ENCODE measurements at places on chromosomes 11 and 22.
A peak's percentile ranks its signal among the peaks of the same experiment; 100 is the strongest.

- no peak for DNase-seq
These were observed 63.2 kb upstream of the EED start for GRCh38 chr11:86181379-86181778.

DNA sequence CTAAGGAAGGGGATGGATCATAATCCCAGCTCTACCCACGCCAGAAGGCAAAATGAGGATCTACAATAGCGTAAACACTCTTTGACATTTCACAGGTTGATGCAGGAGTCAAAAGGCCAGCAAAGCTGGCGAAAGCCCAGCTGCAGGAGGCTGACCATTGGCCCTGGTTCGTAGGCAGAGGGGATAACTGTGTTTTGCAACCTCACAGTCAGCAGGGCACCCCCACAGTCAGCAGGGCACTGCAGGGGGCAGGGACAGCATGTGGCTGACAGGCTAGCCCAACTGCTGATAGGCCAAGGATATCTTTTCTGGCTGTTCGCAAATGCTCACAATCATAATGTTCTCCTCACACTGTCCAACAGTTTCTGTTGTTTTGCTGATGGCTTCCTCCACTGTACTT lies 372.7 kb downstream of the BUD13 start:
- DNase-seq: no peak

GRCh38 chr11:96188243-96189006 lies 154.6 kb downstream of the MAML2 start:
- DNase-seq: no peak

DNA sequence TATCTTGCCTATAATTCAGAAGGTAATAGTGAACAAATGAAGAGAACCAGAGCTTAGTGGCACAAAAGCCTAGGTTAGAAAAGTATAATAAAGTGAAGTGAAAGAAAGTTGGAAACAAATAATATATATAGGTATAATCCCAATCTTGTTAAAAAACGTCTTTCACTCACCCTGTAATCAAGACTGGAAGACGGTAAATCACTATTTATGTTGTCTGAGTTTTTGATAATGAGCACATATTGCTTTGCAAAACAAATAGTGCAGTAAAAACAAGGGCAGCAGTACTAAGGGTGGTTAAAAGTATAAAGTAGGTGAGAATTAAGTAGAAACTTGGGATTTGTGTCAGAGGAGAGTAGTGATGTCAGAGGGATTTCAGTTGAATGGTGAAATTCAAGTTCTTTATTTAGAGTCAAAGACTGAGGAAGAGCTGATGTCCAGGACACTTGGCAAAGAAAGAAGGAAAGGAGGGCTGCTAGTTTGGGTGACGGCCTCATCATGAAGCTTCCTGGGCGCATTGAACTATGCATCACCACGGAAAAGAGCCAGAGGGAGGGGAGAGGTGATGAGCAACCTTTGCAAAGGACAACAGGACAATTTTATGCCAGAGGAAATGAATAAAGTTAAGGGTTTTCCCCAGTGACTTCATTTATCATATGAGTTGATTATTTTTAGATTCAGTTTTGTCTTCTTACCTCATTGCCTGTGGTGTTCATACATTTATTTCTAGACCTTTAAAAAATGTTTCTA lies 11.4 kb downstream of the NCAM1 start:
- no peak for DNase-seq

- DNase-seq: no peak
These were observed 44.1 kb upstream of the CCDC188 start for GRCh38 chr22:20194681-20195593.

- DNase-seq: no peak
These were observed 14.5 kb downstream of the CARS1 start for GRCh38 chr11:3042496-3043314.

- DNase-seq: peak; percentile 79
These were observed 5.7 kb downstream of the IGSF22 start for GRCh38 chr11:18720091-18720807.

DNA sequence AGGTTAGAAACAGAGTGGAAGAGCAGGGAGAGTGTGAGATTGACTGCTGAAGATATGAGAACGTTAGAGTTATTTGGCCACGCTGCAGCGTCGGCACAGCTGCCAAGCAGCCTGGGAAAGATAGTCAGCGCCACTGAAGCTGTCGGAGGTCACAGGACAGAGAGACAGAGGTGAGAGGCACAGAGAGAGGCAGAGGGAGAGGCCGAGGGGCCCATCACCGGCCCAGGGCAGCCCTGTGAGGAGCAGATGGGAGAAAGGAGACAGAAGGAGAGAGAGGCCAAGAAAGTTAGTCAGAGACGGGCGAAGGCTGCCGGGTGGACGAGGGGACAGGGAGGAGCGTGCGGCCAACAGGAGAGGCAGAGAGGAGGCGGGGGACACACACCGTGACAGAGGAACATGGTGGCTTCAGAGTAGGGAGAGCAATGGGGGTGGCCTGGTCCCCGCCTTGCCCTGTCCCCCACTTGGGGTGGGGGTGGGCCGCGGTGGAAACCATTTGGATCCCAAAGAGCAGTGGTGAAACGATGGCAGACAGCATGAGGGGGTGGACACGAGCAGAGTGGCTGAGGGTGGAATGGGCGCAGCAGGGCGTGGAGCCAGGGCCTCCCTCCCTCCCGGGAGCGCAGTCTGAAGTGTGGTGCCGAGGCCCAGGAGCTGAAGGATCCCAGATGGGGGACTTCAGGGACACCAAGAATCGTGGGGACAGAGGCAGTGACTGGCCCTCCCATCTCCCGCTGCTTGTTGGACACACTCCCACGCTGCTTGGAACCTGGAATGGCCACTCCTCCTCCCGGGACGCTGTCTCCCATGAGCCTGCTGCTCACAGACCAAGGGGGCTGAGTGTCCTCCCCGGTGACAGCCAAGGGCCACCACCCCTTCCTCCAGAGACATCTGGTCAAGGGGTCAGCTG lies 26.6 kb downstream of the LRRC10B start:
- DNase-seq: peak; percentile 89

- DNase-seq: peak; percentile 55
These were observed 784 bp upstream of the SYNGR1 start for GRCh38 chr22:39348909-39349505.

- no peak for DNase-seq
These were observed 42.3 kb upstream of the RDX start for GRCh38 chr11:110338684-110339083.

DNA sequence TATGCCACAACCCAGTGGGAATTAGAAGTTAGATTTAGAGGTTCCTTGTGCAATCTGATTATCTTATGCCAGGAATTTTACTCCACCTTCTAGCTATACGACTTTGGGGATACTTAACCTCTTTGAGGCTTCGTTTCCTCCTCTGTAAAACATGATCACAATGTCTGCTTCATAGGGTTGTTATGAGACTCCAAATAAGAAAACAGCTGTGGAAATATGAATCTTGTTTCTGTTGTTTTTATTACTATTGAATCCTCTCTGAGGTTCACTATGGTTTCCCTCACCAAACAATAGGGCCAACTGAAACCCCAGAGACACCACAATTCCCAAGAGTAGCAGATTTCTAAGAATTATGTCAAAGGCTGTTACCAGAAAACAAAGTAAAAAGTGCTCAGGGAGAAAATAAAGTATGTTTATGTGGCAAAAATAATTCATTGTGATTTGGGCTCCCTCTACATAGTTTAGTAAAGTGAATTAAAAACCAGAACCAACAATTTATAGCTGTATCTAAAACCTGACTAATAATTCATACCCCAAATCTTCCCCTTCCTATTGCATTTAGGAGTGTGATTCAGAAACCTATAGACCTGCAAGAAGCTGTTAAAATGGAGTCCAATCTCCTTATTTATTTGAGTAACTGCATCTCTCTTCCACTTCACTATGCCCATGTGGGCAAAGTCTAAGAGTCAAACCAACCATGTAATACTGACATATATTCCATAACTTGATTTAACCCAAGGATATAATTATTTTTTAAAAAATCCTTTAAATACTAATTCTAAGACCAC lies 38.4 kb downstream of the AMBRA1 start:
- DNase-seq: no peak

DNA sequence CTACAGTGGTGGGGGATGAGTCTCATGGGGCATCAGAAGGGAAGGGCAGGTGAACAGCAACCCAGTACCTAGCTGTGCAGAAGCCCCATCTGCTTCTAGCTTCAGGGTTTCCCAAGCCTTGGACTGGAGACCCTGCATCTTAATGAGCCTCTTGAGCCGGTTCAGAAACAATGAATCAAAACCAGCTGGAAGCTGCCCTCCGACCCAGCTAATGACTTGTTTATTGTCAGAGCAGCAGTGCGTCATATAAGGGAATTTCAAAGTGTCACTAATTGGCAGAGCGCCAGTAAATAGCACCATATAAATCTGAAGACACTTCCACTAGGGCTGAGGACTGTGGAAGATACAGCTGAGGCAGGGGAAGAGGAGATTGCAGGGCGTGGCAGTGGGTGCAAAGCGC lies 57.5 kb downstream of the RPUSD4 start:
- DNase-seq: no peak

DNA sequence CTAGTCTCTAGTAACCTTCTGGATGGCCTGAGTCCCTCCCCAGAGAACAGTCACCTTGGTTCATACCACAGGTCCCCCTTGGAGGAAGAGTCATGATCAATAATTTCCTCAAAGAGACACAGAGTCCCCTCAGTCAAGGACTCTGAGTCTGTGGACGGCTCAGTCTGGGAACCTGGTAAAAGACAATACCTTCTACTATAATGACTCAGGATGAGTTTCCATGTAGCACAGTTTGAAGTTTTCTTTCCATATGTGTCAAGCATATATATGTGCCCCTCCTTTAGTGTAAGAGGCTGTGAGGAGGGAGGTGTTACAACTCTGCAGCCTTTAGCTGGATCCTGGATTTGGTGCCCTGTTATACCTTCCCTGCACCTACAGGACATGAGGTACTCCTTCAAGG lies 54.4 kb upstream of the TSKU start:
- DNase-seq: no peak

- no peak for DNase-seq
These were observed 1228.6 kb downstream of the LRRC4C start for GRCh38 chr11:40230821-40231220.

- DNase-seq: no peak
These were observed 16.4 kb upstream of the IL2RB start for GRCh38 chr22:37165940-37166674.

GRCh38 chr22:45891996-45892621 lies 84.9 kb downstream of the WNT7B start:
- no peak for DNase-seq

DNA sequence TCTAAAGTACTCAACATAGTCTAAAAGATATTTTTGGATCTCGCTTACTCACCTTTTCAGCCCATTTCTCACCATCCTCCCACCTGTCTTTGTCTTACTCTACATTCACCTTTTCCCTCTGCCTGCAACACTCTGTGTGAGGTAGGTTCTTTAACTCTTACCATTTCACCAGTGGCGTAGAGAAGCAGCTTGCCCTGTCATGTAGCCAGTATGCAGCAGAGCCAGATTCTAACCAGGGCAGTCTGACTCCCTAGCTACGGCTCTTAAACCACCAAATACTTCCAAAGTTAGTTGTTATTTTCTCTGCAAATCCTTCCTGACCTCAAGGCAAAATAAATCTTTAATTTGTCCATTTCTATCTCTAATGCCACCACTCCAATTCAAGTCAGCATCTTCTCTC lies 7.5 kb downstream of the ALG8 start:
- no peak for DNase-seq

DNA sequence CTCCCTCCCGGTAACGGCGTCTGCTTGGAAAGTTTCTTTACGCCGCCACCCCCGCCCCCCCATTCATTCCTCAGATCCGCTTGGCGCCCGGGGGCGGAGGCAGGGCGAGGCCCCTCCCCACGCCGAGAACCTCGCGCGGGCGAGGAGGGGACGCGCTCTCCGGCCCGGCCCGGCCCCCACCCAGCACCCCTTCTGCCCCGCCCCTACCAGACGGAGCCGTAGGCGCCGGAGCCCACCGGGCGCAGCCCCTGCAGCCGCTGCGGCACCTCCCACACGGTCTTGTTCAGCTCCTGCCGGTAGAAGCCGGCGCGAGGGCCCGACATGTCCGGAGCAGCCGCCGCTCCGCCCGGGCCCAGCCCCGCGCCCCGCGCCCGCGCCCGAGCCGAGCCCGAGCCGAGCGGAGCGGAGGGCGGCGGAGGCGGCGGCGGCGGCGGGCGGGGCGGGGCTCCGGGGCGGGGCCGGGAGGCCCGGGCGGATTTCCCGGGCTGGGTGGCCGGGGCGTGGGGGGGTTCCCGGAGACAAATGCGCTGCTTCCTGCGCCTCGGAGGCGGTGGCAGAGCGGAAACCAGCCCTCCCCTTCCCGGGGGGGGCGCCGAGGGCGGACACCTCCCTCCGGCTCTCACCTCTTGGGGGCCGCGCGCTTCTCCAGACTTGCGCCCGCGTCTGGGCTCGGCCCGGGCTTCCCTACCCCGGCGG lies at the start of gene MAPK11:
Gene MAPK11, minus strand, starts transcription at position 411 of the 696 bp plus-strand sequence. Its CDS starts 88 bp downstream, at position 323.
- no peak for DNase-seq

- DNase-seq: no peak
These were observed 19.4 kb upstream of the CCDC179 start for GRCh38 chr11:22879630-22880029.

- no peak for DNase-seq
These were observed 937.6 kb downstream of the BRD1 start for GRCh38 chr22:48889887-48890692.

DNA sequence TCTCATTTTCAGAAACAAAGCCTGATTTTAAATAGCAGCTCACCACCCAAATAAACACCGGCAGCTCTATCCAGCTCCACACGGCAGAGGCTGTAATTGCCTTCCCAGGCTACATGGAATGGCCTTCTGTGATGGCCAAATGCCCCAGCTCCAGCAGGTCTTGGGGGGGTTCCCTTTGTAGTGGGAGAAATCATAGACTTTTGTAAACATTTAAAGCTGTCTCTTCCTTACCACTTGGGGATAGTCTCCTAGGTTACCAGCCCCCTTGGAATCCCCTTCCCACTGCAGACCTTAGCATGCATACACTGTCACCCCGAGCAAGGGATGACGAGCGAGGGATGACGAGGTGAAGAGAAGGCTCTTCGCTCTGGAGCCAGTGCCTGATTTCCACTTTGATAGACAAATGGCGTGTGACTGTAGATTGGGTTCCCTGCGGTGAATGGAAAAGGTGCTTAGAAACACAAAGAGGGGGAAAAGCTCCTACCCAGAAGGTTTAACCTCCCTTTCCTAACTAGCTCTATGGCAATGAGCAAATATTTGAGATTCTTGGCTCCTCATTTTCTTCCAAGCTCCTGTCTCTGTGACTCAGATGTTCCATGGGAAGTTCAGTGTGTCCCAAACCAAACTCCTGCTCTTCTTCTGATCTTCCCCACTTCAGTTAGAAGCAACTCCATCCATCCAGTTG lies 108.0 kb upstream of the CADM1 start:
- no peak for DNase-seq

- no peak for DNase-seq
These were observed 2.8 kb downstream of the CHADL start for GRCh38 chr22:41237707-41238569.

DNA sequence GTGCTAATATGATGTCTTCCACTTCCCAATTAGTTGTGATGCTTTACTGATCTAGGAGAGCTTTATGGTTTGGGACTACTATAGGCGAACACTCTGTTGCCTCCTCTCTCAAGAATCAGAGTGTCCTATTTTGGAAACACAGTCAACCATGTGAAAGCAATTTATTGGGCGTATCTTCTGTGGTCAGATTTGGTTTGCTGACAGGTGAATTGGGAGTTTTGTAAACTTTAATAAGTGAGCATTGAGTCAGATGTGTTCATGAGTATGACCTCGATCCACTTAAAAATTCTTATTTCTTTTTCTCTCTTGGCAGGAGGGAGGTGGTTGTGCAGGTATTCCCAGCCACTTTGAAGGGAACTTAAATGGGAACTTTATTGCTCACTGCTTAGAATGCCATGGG lies 4.4 kb downstream of the CAT start:
- no peak for DNase-seq

GRCh38 chr22:44032126-44032730 lies 8.1 kb downstream of the PARVB start:
- DNase-seq: no peak

- DNase-seq: no peak
These were observed 41.0 kb downstream of the KDM2A start for GRCh38 chr11:67160045-67160444.

All from posterior cingulate gyrus (tissue), 11 donors.